ENCODE measurements at places on chromosomes 12 and 14.

DNA sequence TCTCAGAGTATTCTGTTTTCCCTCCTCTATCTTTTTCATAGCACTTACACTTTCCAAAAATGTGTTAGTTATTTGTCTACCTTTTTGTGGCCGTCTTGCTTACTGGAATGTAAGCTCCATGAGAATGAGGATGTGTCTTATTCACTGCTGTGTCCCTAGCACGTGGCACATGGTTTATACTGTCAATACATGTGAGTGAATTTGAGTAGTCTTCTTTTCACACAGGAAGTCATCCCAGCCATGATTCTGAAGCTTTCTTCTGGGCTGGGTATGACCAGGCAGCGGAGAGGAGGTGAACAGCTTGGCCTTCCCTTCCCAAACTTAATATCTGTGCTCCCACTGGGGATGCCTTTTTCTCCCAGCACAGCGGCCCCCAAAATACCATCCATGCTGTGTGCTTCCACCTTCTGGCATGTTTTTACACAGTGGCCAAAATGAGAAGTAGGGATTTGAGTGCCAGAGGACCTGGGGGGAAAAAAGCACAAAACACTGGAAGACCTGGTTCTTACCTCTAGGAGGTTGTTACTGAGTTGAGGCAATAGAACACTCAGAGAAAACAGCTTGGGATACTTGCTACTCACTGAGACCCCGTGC lies 10.3 kb downstream of the PLEKHG3 start:
- DNase-seq, result no peak

DNA sequence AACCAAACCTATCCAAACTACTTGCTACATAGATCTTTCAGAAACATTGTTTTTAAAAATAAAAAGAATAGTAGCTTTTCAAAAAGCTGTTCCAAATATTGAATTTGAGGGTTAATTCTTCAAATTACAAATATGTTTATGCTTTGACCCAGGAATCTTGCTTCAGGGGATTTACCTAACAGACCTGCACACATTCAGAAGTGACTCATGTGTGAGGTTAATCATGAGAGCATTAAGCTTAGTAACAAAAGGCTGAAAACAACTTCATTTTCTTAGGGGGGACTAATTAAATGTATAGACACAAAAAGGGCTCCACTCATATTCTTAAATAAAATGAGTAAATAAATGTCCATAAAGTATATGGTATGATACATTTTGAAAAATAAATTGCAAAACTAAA lies 672.4 kb upstream of the FLRT2 start:
- DNase-seq, result peak; percentile 14

GRCh38 chr12:52081263-52081733 lies 1.8 kb downstream of the SMIM41 start:
- no peak for DNase-seq

- DNase-seq, result no peak
Measured at GRCh38 chr12:48182631-48183030, 813 bp upstream of the CCDC184 start.

DNA sequence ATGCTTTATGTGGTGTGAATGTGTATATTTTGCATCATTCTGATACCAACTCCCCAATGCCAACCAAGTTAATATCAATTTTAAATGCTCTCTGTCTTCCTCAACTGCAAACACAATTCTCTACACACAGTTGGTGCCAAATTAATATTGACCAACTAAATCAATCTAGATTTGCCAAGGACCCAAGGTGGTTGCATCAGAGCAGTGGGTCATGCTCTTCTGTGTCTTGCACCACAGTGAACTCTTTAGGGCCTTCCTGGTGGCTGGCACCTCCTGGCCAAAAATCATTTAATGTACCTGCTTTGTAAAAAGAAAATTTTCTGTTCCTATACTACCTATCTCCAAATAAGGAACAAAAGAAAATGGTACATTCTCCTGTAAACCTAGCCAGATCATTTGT lies 14.1 kb downstream of the COQ10A start:
- no peak for DNase-seq

DNA sequence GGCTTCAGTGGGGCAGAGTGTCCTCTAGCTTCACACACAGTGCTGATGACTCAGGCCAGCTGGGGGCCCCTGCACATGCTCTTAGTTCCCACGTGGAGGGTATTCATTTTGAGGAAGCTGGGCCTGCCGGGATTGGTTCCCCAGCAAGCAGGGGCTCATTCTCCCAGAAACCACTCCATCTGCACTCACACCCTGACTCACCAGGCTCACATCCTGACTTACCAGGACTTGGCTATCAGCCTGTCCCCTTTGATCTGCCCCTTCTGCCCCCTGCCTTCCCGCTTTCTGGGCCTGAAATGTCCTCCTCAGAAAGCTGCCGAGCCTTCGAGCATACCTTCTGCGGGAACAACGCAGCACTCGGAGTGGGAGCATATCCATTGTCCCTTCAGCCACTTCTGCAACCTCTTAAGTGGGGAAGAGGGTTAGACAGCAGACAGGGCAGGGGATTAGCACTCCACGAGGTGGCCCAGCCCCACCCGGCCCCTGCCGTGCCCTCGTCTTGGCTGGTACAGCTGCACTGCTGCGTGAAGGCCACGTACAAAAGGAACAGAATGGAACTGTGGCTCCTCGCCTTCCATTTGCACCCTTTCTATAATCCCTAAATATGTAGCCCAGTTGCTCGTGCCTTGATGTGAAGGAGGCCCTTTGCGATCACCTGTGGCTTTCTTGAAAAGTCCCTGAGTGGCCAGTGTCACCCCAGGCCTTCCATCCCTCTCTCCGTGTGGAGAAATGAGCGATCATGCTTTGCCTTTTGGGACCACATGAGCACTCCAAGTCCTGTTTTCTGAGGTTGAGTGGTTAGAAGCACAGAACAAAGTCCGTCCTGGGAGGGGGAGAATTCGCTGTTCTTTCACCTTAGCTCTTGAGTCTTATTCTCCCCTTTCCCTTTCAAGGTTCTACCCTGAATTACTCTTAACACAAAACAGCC lies 26.1 kb downstream of the TPCN1 start:
- DNase-seq, result no peak

- DNase-seq, result no peak
Measured at GRCh38 chr12:24415934-24416333, 466.5 kb upstream of the SOX5 start.

DNA sequence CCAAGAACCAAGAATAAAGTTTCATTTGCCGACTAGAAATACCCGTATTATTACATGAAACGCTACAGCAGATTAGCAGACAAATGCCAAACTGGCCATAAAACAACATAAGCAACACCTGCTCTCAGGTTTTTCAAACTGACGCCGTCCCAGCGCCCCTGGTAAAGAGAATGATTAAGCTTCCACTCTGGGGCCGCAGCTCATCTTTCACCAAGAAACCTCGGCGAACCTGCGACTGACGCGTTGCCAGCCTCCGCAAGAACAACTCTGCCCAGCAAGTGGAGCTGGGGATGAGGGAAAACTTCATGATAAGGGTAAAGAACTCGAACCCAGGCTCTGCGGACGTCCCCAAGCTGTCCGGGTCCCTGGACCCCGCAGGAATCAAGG lies 530 bp downstream of the ARL1 start:
- DNase-seq, result no peak

- no peak for DNase-seq
Measured at GRCh38 chr12:65296508-65297265, 18.2 kb downstream of the MSRB3 start.

DNA sequence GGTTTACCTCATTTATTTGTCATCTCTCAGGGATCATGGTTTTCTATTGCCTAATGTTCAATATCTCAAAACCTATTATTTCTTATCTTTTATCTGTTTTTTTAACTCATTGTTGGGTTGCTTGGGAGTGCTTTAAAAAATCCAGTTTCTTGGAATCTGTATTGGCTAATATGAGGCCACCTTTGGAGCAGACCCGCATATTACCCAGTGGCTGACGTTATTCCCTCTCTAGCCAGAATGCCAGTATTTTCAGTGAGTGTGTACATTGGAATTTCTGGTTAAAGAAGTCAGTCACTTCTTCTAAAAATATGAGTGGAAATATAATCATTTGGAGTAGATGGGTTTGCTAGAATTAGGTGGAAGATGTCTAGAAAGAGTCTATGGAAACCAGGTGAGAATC lies 38.3 kb downstream of the PRMT8 start:
- DNase-seq, result no peak

- DNase-seq, result no peak
Measured at GRCh38 chr12:106068296-106068695, 70.5 kb downstream of the NUAK1 start.

DNA sequence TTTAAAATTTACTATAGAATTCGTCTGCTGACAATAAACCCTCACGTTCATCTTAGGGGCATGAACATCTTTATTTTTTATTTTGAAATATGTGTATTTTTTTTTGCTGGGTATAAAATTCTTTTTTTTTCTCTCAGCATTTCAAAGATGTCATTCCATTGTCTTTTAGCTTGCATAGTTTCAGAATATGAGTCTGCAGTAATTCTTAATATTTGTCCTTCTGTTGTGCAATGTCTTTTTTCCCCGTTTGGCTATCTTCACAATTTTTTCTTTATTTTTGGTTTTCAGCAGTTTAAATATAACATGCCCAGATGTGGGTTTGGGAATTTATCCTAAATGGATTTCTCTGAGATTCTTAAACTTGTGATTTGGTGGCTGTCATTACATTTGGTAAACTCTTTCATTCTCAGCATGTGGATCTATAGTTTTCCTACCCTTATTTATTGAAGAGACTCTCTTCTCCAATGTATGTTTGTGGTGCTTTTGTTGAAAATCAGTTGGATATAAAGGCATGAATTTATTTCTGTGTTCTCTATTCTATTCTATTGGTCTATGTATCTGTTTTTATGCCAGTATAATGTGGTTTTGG lies 37.8 kb upstream of the PLBD1 start:
- no peak for DNase-seq

DNA sequence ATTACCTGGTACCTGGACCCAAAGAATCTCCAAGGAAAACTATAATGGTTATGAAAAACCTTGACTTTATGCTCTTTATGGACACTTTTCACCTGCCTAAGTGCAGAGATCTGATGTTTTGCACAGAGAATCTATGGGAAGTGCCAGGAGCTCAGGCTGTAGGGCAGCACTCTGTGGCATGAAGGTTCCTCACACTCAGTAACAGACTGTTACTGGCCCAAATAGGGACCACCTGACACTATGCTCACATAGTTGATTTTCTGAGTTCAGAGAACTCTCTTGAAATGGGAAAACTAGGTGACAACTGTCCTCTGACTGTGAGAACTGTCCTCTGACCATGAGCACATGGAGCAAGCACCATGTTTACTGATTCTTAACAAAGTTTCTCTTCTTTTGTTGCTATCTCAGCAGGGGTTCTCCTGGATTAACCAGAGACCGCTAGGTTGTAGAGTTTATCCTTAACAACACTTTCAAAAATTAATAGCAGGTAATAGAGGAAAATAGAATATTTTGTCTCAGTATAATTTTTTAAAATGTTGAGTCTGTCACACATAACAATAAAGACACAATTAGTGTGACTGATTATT lies 101.6 kb downstream of the STXBP6 start:
- DNase-seq, result no peak

DNA sequence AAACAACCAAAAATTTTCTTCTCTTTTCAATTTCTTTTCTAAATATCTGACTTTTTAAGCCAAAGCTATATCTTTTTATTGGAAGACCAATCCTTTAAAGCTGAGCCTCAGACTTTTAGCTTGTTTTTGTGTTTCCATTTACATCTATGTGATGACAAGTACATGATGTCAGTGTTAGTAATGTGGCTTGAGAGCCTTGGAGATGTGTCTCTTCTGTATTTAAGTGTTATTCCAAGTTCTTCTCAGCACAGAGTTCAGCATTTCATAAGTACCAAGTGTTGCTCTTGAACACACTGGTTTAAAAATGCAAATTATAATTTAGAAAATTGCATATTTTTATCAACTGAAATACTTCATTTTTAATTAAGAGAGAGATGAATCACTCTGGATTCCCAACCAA lies 948.9 kb upstream of the FLRT2 start:
- no peak for DNase-seq

GRCh38 chr14:61516118-61516743 lies 179.1 kb upstream of the HIF1A start:
- no peak for DNase-seq

DNA sequence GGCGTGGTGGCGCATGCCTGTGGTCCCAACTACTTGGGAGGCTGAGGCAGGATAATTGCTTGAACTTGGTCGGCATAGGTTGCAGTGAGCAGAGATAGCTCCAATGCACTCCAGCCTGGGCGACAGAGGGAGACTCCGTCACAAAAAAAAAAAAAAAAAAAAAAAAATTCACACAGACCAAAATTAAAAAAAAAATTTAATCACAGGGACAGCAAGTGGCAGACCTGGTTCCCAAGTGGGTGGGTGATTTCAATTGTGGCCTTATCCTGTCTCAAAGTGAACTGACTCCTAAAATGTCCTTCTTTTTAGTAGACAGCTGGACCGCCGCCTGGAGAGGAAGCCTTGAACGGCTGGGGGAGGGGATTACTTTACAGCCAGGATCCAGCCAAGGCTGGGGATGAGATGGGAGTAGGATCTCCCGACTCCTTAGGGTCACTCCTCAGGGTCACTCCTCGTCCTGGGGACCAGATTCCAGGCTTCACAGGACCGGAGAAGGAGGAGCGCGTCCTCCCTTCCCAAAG lies 1.5 kb upstream of the KCNH3 start:
- no peak for DNase-seq

DNA sequence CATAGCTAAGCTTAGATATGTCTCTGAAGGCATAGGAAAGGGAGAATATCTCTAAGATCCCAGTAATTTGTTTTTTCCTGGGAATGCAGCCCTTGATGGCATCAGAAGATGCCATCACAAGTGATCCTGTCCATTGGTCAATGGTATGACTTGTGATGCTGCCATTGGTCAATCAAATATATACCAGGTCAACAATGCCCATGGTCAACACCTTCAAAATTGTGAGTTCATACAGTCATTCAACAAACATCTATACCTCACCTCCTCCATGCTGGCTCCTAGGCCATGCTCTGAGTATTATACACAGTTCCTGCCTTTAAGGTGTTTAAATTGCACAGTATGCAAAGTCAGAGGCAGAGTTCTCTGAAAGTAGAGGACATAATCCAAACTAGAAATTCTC lies 19.3 kb upstream of the IL22 start:
- DNase-seq, result no peak

DNA sequence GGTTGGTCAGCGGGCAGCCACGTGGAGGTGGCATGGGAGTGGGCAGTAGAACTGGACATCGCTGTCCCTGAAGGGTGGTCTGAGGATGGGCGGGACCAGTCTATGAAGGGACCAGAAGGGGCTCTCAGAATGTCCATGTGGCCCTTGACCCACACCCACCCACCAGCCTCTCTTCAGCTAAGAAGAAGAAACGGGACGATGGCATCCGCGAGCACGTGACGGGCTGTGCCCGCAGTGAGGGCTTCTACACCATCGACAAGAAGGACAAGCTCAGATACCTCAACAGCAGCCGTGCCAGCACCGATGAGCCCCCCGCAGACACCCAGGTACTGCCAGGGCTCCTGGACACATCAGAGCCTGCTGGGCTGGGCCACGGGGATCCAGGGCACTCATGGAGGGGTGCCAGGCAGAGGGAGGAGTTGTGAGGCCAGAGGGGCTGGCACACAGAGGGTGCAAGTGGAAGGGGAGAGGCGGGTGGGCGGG lies 21.3 kb downstream of the SETD1B start:
- DNase-seq, result no peak

GRCh38 chr12:20280515-20280914 lies 87.8 kb upstream of the PDE3A start:
- no peak for DNase-seq

- no peak for DNase-seq
Measured at GRCh38 chr14:22002860-22003284, 329.3 kb upstream of the OR4E1 start.

- DNase-seq, result no peak
Measured at GRCh38 chr14:87894920-87895319, 98.1 kb downstream of the GALC start.
